ENCODE measurements at places on chromosomes 5 and 9.

- no peak for DNase-seq
These were observed 1.8 kb downstream of the SURF6 start for GRCh38 chr9:133334161-133334560.

DNA sequence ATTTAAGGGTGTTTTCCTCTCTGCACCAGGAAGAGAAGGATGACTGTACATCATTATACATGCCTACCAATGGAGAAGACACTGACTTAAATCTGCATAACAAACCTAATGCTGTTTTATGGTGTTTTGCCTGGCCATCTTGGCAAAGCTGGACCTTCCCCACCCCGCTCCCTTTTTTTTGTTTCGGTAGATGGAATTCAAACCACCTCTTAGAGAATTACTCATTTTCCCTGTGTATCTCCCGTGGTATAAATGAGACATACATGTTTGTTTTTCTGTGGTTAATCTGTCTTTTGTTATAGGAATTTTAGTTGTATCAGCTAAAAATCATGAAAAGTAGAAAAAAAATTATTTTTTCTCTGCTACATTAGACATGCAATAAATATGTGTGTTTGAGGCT lies 28.8 kb downstream of the IL12B start:
- DNase-seq, result no peak

DNA sequence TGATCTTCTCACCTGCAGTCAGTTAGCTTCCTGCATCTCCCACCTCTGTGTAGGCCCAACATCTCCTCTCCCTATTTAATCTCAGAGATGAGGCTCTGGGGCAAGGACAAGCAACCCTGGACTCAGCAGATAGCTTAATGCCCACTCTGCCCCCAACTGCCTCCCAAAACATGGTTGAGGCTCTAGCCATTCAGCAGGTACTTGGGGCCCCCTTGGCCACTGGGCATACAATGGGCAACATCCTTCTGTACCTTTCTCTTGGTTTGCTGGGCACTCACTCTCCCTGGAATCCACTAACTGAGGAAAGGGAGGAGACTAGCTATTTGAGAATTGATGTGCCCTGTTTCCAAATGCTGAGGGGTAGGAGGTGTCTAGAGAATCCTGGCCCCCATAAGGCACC lies 9.4 kb downstream of the IGIP start:
- no peak for DNase-seq

DNA sequence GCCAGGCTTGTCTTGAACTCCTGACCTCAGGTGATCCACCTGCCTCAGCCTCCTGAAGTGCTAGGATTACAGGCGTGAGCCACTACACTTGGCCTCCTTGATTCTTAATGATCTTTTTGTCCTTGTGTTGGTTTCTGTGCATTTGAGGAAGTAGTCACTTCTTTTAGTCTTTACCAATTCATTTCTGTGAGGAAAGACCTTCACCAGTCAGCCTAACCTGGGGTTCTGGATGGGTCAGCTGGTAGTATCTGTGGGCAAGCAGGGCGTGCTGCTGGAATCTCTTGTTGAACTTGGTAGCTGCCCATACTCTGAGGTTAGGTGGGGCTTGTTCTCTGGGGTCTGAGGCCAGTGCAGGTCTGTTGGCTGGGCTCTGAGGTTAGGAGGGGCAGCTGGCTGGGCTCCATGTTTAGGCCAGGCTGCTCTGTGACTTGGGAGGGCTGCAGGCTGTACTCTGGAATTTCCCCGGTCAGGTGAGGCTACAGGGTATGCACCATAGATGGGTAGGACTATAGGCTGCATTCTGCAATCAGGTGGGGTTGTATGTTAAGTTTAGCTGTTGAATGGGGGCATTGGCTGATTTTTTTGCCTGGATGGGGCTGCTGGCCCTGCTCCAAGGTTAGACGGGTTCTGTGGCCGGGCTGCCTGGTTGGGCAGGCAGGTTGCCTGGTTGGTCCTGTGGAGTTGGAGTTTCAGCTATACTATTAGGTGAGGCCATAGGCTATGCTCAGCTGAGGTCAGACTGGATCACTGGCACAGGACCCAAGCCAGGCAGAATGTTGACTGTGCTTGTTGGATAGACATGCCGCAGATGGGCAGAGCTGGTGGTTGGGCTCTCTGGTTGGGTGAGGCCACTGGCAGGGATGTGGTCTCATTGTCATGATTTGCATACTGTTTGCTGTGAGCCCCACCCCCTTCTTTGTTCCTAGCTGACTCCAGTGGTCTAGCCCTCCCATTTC lies 19.2 kb downstream of the UBAP1 start:
- DNase-seq, result no peak

DNA sequence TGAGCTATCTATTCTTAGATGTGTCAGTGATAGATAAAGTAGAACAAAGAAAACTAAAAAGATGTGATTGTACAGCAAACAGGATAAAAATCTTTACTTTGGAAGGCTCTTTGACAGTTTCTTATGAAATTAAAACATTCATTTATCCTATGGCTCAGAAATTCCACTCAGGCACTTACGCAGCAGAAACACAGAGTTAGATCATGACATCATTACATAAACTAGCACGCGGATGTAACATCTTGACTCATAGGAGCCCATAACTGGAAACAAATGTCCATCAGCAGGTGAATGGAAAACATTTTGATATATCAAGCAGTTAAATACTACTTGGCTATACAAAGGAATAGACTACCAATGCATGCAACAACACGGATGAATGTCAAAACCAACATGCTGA lies 45.3 kb downstream of the ICE1 start:
- no peak for DNase-seq

DNA sequence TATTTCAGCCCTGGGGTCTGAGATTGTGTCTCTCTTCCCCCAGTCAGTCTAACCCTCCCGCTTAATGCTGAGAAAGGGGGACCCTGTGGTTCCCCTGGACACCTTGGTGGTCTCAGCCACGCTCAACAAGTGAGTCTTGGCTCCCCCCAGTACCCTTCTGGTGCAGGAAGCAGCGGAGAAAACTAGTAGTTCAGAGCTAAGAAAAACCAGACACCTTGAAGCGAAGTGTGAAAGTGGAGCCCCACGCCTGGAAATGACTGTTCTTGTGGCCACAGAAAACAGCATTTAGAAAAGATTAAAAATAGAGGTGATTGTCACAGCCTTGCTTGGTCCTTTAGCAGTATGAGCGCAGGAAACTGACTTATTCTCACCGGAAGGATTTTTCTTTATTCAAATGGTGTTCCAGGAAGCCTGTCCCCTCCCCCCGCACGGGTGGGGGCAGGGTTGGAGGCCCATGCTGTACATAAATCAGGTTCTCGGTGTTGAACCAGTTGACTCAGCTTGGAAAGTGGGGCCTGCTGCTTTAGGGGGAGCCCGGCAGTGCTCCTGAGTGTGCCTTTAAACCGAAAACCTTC lies 8.1 kb downstream of the ARPC5L start:
- peak; percentile 43 for DNase-seq

DNA sequence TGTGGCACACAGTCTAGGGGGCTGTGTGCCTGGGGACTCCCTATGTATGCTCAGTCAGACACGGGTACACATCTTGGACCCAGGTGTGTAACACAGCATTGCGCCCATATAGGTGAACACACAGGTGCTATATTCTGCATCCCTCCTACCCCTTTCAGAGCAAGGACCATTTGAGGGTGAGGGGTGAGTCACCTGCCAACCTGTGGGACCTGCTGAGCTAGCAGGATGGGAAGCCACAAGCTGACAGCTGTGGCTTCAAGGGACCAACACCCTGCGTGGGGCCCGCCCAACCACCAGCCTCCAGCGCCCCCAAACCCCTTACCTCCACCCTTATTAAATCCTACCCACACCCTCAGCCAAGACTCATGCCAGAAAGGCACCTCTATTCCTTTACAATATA lies 14.6 kb upstream of the AQP7 start:
- DNase-seq, result peak; percentile 59

- DNase-seq, result no peak
These were observed 40.1 kb upstream of the GLIS3 start for GRCh38 chr9:4339836-4340560.

Data from T-helper 2 cell (primary cell).